ENCODE measurements at places on chromosomes 2 and 18.

DNA sequence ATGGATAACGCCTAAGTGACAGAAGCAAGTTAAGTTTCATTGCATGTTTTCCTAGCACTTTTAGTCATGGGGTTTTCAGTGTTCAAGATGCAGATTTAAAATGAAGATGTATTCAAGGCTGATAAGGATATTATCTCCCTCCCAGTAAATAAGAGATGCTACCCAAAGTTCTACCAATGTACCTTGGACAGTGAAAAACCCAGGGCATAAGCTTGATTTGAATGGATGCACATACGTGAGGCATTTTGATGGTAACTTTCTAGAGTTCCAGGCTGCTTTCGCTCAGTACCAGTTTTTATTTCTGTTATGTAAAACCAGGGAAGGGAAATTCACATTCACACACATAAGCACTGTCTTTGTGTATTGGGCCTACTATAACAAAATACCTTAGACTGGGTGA lies 90.3 kb downstream of the STK39 start:
- no peak for DNase-seq

- no peak for DNase-seq
Measured at GRCh38 chr2:173761603-173762119, 203.5 kb downstream of the SP3 start.

- DNase-seq = no peak
Measured at GRCh38 chr2:141806090-141806489, 324.7 kb downstream of the LRP1B start.

DNA sequence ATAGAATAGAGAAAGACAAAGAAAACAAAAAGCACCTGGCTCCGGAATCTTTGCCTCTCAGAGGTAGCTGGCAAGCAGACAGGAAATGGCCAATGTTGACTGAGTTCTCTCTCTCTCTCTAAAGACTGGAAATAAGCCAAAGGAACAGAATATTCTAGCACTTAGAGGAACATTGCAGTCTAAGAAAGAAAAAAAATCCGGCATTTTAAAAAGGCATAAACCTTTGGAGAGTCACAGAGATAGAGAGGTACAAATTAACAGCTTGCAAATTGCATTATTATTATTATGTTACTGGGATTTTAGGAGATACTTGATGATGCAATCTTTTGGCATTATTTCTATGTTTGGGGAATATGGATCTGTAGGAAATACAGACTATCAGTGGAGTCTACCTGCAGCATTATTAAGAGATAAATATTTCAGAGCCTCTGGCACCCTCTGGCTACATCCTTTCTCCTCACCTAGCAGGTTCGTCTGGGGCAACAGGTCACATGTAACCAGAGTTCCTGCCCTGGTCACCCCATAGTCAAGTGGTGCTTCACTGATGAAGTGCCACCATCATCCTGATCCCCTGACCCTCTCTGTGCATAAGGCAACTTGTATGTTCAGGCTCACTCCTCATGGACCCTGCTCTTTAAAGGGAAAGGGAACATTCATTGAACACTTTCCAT lies 318.9 kb upstream of the ACVR2A start:
- DNase-seq = no peak

DNA sequence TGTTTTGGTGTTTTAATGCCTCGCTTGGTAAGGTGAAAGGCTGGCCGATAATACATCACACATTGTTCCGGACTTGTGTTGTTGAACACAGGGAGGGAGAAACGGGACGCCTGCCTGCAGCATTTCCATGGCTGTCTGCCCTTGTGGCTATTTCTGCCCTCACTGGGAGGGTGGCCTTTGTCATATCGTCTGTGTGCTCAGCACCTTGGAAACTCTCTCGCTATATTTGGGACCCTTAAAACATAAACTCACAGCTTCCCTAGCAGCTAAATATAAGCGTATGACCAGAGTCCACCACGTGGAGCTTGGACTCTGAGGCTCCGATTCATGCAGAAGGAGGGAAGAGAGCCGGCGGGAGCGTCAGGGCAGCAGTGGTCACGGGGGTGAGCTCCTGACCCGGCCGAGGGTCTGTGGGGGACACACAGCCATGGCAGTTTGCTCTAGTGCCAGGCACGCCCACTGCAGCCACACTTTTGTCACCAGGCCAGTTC lies 111.7 kb downstream of the SH3BP4 start:
- no peak for DNase-seq

DNA sequence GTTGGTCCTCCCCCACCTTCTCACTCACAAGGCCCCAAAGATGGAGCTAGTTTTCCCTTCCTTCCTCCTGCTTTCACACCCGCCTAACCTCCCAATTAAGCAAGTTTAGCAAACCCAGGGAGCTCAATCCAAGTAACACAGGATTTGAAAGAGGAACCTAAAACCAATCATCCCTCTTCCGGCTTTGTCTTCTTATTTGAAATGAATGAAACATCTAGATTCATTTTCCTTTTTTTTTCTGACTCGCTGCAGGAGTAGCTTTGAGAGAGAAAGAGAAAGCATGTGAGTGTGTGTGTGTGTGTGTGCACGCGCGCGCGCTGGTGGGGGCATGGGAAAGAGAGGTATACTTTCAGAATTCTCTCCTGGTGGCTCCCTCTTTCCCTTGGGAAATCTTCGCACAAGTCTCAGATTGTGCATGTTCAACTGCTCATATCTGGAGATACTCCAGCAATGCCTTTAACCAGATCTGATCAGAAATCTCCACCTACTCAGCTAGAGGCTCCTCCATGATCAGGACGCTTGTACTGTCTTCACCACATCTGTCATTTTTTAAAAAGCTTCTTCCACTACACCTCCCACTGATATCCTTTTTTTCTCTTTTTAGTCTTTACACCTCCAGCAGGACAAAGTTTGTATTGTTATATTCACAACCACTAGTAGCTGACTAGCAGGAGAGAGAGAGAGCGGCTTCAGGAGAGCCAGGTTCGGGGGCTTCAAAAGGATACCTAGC lies 1.7 kb downstream of the SLC8A1 start:
- DNase-seq = no peak

DNA sequence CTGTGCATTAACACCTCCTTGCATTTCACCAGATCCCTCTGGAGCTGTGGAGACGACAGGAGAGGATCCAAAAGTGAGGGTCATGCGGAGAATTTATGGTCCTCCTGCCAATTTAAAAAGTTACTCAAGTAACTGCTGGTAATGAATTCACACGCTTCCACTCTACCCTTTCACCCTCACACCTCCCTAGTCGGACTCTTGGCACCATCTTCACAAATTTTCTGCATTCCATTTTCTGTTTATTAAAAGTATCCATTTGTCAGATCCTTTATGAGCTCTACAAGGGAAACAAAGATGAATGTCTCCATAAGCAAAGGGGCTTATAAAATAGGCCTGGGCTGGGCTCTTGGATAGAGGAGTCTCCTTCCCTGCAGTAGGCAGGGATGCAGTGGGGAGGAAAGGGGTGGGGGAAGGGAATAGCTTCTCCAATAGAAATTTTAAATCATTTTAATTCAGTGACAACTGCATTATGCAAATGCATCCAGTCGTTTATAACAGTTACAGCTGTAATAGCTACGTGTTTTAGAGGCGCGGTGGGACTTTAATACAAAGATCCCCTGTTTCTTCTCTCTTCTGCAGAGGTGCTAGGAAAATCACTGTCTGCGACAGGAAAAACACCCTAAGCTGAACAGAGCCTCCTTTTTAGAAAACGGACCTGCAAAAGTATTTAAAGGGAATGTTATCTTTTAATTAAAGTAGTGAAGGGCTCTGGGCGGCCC lies 132.2 kb downstream of the EPHA4 start:
- DNase-seq = no peak

- DNase-seq = no peak
Measured at GRCh38 chr18:34661464-34662087, 48.5 kb upstream of the DTNA start.

DNA sequence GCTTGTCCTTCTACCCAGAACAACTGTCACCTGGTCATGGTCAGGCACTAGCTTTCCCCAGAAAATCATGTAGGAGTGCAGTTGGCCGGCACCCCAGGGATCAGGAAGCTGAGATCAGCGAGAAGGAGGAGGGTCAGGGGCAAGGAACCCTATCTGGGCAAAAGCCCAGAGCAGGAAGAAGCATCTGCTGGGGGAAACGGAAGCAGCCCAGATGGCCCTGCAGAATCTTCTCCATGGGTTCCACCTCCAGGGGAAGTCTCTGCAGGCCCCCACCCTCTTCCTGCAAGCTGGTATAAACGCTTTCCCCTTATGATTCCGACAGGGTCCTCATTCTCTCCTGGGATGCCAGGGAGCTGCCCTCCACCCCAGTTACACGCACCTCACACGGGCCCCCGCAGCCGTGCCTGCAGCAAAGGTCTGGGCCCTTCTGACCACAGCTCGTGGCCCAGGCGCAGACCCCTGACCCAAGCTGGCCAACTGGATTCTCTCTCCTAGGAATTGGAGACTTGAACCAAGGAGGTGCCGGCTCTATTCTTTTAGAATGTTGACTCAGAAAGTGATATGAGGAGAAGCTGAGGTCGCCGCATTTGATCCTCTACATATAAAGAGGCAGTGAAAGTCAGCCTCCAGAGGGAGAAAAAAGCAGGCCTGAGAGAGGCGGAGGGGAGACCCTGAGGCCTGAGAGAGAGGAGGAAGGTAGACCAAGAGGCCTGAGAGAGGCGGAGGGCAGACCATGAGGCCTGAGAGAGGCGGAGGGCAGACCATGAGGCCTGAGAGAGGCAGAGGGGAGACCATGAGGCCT lies 71.0 kb downstream of the STPG4 start:
- DNase-seq = no peak

GRCh38 chr2:174914853-174915760 lies 90.1 kb downstream of the CHN1 start:
- DNase-seq = no peak

GRCh38 chr2:168545439-168546082 lies 89.5 kb downstream of the CERS6 start:
- DNase-seq = no peak

DNA sequence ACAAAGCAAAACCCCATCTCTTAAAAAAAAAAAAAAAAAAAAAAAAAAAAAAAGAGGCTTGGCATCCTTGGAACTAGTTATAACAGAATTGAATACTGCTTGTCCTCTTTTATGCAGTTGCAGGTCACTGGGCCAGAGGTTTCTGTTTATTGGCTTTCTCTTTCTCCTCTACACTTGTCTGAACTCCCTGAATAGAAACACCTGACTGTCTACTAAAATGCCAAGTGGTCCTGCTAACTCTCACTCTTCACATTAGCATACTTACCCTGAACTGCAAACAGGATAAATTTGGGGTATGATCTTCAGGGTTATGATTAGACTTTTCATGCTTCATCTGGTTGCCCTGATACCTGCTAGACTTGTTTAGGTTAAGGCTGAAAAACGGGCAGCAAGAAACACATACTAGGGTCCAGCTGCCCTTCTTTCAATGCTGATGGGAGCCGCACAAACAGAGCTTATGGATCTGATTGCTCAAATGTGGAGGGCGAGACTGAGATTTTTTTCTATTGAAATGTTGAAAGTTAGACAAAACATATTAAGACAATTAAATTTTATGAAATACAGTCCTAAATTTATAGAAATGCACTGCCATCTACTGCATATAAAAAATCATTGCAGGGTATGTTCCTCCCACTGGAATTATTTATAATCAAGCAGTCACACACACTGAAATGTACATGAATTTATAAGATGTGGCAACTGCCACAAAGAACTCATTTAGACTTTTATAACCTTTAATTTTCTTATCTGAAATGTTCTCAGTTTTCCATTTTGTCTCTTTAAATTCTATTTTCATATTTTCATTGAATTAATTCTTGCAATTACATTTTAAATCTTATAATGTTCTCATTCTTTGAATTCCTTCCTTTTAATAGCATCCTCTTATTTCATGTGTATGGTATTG lies 40.8 kb downstream of the GTF3C3 start:
- no peak for DNase-seq

GRCh38 chr2:69087912-69088240 lies 74.9 kb downstream of the ANTXR1 start:
- DNase-seq = no peak

DNA sequence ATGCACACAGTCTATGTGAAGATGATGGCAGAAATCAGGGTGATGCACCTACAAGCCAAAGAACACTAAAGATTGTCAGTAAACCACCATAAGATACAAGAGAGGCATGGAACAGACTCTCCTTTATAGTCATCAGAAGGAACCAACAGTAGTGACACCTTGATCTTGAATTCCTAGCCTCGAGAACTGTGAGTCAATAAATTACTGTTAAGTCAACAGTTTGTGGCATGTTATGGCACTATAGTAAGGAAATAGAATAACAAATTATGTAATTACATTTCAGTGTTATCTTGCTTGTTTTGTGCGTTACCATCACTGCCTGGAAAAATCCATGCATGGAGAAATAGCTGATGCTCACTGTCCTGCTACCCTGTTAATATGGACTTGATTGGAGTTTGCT lies 110.2 kb upstream of the LRP1B start:
- DNase-seq = no peak

DNA sequence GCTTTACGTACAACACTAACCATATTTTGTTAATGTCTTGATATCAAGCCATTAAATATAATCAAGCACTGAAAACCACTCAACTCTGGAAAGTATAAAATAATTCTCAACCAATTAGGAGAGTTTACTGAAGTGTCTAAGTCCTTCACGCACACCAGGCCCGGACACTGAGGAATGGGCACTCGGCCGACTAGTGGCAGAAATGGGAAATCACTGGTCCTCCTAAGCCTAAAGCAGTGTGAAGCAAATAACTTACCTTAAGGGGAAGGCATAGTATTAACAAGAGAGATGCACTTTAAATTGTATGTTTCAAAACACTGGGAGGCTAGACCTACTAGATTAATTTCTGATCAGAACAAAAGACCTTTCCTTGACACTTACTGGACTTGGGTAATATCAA lies 45.7 kb downstream of the FAM210A start:
- no peak for DNase-seq

DNA sequence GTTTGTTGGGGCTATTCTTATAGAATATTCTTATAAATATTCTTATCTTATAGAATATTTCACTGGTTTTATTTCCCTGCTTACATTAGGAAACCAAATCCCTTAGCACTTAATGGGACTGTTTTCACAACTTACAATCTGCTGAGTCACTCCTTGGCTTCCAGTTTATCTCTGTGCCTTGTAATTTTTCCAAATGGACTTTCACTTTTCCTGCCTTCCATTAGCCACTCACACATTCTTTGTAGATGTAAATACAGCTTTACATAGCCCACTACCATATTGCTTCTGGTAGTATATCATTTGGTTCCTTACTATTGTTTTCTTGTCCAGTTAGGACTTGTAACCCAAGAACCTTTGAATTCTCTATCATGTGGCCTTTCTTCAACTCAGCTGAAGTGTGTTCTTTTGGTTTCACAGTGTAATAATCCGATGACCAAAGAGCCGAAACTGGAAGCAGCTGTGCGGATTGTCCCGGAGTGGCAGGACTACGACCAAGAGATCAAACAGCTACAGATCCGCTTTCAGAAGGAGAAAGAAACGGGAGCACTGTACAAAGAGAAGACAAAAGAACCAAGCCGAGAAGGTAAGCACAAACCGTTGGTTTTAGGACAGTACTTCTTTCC lies 96.1 kb downstream of the UGGT1 start:
- DNase-seq = no peak

DNA sequence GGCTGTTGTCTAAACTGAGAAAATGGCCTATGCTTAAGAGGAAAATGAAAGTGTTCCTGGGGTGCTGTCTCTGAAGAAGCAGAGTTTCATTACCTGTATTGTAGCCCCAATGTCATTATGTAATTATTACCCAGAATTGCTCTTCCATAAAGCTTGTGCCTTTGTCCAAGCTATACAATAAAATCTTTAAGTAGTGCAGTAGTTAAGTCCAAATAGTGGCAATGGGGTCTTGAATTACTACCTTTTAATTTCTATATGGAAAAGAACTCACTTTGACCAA lies 13.8 kb upstream of the ALLC start:
- DNase-seq = no peak

- no peak for DNase-seq
Measured at GRCh38 chr2:99710721-99711120, 220.9 kb upstream of the REV1 start.

- DNase-seq = no peak
Measured at GRCh38 chr2:188189356-188189755, 102.3 kb upstream of the GULP1 start.

Measured in activated CD4-positive, alpha-beta T cell treated with anti-CD3 and anti-CD28 coated beads for 1 hour (primary cell).